ENCODE measurements at places on chromosomes 16 and 17.

DNA sequence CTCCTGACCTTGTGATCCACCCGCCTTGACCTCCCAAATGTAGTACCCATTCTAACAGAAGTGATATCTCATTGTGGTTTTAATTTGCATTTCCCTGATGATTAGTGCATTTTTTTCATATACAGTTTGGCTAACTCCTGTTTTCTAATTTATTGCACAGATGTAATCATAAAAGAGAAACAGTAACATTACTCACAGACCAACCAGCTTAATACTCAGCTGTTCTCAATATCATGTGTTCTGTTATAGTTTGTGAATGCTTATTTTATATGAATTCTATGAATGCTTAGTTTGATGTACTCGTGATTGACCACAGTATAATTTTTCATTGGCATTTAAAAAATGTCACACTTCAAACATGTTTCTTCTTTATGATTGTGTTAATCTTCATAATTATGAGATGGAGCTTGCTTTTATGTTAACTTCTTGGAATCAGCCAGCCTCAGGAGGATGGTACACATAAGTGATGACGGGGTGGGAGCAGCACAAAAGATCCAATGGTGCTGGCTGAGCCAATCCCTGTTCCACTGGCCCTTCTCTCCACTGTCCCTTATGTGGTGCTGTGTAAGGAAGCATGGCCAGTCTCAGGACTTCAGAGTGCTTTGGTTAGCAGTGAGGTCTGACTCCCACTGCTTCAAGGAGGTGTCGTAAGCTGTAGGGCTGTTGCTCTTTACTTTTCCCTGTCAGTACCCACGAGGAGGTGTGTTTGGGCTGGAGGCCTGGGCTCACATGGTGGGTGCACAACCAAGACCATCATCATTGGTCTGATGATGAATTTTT lies 191.0 kb downstream of the SPECC1 start:
- peak; percentile 31 for DNase-seq

DNA sequence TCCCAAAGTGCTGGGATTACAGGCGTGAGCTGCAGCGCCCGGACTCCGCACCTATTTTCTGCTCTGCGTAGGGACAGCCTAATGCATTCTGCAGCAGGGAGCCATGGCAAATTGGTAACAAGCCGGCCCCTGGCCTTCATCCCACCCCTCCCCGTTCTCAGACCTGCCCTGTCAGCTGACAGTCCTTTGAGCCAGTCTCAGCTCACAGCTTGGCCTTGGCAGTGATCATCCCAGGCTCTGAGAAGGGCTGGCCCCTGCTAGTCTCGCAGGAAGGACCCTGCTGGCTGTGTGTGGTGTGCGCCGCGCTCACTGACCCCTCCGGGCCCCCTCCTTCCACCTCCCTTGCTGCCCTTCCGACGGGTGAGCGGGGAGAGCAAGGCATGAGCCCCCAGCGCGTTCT lies 10.3 kb upstream of the NPTX1 start:
- DNase-seq = no peak

DNA sequence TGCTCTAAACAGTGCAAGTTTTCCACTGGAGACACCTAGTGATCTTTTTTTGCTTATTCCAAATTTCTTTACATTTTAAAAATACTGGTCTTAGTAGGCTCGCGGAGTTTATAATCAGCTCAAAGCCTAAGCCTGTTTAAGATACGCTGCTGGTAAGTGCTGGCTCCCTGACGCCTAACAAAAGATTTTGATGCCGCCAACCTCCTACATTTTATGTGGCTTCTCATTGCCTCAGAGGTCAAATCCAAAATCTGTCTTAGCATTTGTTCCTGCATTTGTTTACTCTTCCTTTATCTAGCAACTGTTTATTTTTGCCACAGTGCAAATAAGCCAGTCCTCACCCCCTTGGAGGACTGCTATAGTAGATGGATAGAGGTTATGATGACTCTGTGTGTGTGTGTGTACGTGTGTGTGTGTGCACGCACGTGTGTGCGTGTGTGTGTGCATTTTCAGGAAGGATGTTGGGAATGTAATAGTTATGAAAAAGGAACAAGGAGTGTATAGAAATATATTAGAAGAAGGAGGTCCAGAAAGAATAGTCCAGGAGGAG lies 24.8 kb downstream of the HS3ST3B1 start:
- no peak for DNase-seq

- DNase-seq = no peak
These were observed 18.9 kb downstream of the ARSG start for GRCh38 chr17:68310152-68310551.

DNA sequence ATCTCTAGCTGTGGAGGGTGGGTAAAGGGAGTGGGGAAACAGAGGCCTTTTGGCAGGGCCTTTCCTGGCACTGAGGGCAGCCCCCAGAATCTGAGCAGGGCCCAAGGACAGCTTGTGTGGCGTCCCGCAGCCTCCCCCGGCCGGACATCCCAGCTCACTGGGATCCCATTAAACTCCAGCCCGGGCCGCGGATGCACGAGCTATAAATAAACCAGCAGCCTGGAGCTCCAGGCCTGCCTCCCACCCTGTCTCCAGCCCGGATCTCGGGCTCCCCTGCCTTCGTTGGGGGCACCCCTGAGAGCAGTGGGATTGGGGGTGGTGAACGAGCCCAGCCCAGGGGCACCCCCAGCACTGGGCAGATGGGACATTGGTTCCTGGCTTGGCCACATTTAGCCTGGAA lies 13.8 kb upstream of the AATK start:
- no peak for DNase-seq

- no peak for DNase-seq
These were observed 91.7 kb downstream of the PCTP start for GRCh38 chr17:55842405-55843158.

DNA sequence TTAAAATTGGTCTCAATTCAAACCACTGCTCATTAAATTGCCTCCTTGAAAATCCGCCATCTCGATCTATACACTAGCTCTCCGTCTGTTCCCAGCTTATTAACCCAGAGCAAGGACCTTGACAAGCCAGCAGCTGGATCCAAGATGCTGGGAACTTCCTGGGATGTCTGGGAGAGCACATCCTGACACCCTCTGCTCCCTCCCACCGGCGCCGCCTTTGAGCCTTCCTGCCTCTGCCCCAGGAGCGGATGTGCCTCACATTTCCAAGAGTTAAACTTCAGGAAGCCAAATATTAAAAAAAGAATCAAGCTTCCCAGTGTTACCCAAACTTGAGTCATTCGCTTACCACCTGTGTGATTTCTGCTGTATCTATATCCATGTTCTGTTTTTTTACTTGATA lies 107.9 kb downstream of the HAPSTR1 start:
- no peak for DNase-seq

DNA sequence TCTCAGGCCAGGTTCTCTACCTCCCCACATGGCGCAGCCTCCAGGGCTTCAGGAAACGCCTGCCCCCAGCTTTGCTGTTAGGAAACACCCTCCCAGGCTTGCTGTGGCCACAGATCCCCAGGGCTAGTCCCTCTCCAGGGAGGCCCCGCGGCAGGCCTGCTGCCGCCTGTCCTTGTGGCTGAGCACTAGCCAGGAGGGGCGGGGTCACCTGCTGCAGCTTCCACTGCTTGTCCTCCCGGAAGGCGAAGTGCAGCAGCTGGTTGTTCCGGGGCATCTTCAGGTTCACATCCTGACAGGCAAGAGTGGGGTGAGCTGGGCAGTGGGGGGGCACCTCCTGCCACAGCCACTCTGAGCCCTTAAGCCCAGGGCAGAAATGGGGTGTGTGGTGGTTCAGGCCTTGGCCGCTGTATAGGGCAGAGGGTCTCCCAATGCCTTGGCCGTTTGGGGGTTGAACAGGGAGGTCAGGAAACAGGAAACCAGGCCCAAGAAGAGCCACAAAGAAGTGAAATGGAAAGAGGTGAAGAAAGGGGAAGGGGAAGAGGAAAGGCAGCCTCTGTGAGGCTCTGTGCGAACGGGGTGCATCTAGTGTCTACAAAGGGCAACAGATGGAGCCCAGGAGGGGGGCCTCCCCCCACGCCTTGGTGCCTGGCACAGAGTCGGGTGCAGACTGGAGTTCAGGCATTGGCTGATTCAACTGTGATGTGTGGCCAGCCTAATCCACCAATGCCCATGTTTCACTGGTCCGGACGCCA lies 2.0 kb downstream of the ROGDI start:
- DNase-seq = no peak

DNA sequence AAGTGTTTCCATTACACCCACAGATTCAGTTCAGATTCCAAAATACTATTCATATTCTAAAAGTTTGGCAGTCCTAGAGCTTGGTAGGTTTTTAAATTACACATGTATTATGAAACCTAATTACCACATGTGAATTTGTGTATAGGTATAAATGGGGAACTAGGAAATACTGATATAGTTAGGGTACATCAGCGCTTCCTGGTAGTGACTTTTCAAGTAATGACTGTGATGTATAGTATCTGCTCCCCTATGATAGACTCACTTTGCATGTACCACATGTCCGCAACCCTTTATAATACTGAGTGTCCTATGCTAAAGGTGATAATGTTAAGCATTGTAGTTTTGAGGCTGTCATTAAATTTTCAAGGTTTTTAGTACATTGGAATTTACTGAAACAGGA lies 22.9 kb downstream of the CDK12 start:
- no peak for DNase-seq

GRCh38 chr16:8853611-8854010 lies 15.2 kb downstream of the CARHSP1 start:
- DNase-seq = no peak

DNA sequence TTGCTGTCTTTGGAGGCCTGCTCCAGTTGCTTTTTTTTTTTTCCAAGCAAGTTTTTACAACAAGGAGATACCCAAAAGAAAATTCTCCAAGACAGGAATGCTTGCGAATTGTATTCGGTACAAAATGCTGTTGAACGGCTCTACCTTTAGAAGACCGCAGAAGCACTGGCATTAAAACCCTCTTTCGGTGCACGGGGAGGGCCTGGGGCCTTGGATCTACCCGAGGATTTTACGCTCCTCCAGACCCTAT lies 1.3 kb upstream of the HELZ start:
- no peak for DNase-seq

GRCh38 chr17:6334386-6334785 lies 100.5 kb downstream of the AIPL1 start:
- no peak for DNase-seq

DNA sequence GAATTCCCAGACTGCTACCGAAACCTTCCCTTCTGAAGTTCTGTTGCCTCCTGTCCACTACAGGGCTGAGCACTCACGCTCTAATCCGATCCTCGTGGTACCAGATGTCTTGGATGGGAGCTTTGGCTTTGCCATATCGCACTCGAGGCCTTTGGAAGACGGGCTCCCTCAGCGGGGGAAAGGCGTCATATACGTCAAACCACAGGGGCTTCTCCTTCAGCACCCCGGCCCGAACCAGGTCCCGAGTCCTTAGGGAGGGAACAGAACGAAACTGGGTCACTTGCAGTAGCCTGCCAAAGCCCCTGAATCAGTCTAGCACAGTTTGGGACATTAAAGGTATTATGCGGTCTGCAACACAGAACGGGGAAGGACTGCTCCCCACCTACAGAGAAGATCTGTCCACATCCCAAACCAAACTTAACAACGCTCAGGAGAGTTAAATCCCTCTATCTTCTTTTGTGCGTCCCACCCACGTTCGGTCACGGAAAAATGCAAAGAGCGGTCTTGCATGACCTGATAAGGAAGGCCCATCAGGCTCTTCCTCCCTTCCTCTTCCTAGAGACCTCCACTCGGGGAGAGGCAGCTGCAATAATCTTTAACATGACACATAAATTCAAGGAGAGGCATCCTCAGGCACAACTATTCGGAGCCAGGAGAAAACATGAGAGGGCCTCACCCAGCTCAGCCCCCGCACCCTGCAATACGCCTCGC lies 526 bp downstream of the MRPS23 start:
- DNase-seq = no peak

- peak; percentile 97 for DNase-seq
These were observed 218.3 kb downstream of the SOX9 start for GRCh38 chr17:72338847-72339790.

- no peak for DNase-seq
These were observed 63.5 kb downstream of the IL21R start for GRCh38 chr16:27465483-27465879.

GRCh38 chr16:57223057-57223456 lies 22.0 kb upstream of the ARL2BP start:
- no peak for DNase-seq

- no peak for DNase-seq
These were observed 7.8 kb downstream of the SUPT4H1 start for GRCh38 chr17:58344047-58344790.

- no peak for DNase-seq
These were observed 9.7 kb downstream of the MYO15A start for GRCh38 chr17:18117982-18118975.

DNA sequence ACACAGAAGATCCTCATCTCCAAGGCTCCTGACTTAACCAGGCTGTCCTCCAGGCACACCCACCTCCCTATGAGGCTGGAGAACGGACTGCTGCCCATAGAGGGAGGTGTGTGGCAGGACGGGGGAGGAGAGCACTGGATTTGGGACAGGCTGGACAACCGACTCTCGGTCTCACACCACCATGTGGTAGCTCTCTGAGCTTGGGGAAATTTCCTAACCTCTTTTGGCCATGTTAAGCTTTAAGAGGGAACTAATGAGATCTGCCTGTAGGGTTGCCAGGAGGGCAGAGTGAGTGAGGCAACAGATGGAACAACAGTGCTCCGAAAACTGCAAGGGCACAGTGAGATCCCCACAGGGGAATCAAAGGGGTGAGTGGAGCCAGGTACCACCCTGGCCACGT lies 32.7 kb downstream of the RHBDL3 start:
- DNase-seq = peak; percentile 42

- no peak for DNase-seq
These were observed 615 bp downstream of the NHERF2 start for GRCh38 chr16:2027024-2028010.

DNA sequence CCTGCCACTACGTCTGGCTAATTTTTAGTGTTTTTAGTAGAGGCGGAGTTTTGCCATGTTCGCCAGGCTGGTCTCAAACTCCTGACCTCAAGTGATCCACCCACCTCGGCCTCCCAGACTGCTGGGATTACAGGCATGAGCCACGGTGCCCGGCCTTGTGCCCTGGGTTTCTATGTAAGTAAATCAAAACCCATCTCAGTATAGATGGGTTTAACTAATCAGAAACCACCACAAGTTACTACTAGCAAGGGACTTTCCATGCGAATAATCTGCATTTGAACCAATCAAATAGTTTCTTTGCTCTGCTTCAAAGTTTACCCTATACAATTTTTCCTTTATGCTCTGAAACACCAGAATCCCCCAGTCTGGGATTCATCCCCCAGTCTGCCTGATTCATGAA lies 16.5 kb upstream of the EIF1 start:
- no peak for DNase-seq

- no peak for DNase-seq
These were observed 458.4 kb downstream of the HS3ST3B1 start for GRCh38 chr17:14759325-14759724.

GRCh38 chr17:70560471-70560870 lies 391.1 kb downstream of the KCNJ2 start:
- DNase-seq = no peak

Measured in mesendoderm (in vitro differentiated cells).